ENCODE measurements at places on chromosomes 5 and 9.
A peak's percentile ranks its signal among the peaks of the same experiment; 100 is the strongest.

DNA sequence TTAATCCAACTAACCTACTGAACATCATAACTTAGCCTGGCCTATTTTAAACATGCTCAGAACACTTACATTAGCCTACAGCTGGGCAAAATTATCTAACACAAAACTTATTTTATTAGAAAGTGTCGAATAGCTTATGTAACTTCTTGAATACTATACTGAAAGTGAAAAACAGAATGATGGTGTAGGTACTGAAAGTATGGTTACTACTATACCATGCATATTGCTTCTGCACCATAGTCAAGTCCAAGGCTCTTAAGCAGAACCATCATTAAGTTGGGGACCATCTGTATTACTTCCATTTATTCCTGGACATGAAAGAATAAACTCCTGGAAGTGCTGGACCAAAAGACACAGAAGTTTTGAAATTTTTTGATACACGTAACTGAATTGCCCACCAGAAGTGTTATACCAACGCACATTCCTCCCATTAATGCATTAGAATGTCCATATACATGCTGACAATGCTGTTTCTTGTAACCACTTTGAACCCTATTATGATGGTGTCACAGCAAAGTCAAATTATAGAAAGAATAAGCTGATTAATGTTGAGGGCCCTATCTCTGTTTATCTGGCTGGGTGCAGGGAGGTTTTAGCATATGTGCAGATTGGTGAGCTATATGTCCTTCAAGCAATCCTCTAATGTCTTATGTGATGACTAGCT, 375.7 kb downstream of the ACTL7B start:
- no peak for DNase-seq

GRCh38 chr5:105872569-105873270, 1798.0 kb downstream of the EFNA5 start:
- DNase-seq = no peak

GRCh38 chr5:107169867-107170266, 500.9 kb downstream of the EFNA5 start:
- no peak for DNase-seq

DNA sequence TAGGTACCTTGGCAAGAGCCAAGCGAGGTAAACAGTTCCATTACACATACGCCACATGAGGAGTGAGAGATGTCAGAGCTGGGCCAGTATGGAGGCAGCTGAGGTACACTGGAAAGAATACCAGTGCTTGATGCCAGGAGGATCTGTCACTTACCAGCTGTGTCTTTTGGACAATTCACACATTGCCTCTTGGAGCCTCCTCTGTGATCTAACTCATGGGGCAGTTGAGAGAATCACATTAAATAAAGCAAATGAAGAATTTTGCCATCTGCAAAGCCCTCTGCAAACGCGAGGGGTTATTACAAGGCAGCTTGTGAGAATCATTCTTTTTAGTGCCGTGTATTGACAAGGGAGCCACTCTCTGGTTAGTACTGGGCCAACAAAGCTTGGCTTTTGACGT, 429.7 kb upstream of the KLF4 start:
- DNase-seq = no peak

GRCh38 chr5:127957183-127957582, 126.4 kb upstream of the SLC12A2 start:
- DNase-seq = no peak

GRCh38 chr5:67082941-67083340, 113.7 kb downstream of the CD180 start:
- DNase-seq = no peak

DNA sequence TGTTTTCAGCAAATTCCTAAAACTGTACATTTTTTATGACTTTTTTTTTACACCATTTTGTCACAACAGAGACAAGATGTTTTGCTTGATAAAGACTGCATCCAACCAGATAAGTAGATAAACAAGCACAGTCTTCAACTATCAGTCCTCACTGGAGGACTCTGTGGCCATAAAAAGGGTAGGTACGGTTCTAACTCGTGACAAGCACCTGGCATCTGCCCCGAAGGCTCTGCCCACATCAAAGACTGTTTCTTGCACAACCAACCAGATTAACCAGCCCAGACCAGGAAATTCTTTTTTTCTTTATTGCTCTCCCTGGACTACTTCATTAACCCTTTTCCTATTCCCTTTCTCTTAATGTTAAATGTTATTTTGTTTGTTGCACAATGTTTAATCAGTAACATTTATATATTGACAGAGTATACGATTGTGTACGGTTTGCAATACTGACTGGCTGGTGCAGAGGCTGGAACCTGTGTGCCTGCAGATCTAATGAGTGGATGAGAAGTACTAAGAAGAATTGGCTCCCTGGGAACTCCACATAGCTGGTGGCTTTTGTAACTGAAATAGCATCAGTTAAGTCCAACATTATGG, 74.1 kb downstream of the SERINC5 start:
- no peak for DNase-seq

DNA sequence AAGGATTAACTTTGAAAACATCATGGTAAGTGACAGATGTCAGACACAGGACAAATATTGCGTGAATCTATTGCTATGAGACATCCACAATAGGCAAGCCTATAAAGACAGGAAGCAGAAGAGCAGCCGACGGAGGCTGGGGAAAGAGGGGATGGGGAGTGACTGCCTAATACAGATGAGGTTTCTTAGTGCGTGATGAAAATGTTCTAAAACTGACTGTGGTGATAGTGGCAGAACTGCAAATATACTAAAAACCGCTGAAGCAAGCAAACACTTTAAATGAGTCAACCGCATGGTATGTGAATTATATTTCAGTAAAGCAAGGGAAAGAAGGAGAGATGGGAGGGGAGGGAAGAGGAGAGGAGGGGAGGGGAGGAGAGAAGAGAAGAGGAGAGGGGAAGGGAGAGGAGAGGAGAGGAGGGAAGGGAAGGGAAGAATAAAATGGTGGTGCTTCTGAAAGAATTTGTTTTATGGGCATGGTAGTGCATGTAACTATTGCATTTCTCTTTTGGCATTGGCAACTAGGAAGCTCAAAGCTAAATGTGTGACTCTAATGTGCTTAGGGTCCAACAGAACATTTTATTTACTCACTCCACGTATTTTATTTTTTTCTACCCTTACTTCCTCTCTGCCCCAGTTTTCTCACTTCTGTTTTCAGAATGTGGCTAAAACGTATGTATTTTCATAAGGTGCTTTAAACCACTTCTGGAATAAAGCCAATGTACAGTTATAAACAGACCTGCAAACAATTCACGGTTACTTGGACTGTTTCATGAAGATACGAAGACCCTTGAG, 21.3 kb downstream of the AKNA start:
- DNase-seq = no peak

DNA sequence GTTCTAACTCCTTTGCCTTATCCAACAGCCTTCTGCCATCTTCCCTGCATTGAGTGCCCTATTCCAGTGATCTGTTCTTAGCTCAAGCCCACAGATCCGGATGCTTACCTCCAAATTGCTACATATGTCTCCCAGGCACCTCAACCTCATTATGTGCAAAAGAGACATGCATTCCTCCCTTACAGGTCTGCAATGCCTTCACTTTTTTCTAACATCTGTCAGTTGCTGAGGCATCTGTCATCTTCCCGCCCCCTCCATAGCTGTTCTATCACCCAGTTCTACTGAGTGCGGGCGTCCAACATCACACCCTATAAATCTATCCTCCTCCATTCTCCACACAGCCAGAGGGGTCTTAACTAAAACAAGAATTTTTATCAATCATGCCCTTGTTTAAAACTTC, 20.1 kb downstream of the NMRK1 start:
- DNase-seq = no peak

- DNase-seq = peak; percentile 95
These were observed 9.3 kb downstream of the PRR7 start for GRCh38 chr5:177455661-177456590.

DNA sequence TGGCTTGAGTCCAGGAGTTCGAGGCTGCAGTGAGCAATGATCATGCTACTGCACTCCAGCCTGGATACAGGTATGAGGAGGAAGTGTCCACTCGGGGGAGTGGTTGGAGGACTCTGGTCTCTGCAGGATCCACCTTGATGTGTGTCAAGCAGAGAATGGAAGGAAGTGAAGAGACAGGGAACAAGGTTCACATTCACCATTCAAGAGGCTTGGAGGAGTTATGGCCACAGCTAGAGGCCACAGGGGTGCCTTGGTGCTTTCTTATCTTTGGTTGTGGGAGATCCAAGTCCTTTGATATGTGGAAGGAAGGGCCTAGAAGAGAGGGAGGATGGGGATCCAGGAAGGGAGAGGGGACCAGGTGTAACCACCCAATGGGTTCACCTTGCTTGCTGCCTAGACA, 5.4 kb upstream of the CERCAM start:
- DNase-seq = no peak

DNA sequence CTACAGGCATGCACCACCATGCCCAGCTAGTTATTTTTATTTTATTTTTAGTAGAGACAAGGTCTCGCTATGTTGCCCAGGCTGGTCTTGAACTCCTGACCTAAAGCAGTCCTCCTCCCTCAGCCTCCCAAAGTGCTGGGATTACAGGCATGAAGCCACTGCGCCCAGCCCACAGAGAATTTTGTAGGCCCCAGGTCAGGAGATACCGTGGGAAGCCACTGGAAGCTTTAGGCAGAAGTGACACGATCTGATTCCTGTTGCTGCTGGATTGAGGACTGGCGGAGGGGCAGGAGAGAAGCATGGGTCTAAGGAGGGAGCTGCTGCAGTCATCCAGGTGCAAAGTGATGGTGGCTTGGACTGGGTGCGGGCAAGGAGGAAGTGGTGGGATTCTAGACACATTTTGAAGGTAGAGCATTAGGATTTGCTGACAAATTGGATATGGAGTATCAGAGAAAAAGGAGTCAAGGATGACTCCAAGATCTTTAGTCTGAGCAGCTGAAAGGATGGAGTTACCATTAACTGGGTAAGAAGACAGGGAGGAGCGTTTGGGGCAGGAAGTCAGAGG, 20.7 kb downstream of the TCF7 start:
- DNase-seq = no peak

DNA sequence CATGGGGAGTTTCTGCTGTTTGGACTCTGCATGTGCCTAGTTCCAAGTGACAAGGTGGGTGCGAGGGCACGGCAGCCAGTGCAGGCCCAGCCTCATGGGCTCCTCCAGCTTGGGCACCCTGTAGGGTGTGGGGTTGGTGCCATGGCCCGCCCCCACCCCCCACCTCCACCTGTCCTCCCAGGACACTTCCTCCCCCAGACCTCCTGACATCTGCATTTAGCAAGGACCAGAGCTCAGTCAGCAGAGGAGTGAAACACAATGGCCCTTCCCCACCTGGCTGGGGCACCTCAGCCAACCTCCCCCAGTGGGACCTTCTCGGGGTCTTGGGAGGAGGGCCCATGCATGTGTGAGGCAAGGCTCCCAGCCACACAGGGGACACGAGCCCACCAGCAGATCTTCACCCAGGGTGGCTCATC, 1.9 kb upstream of the NKD2 start:
- no peak for DNase-seq

DNA sequence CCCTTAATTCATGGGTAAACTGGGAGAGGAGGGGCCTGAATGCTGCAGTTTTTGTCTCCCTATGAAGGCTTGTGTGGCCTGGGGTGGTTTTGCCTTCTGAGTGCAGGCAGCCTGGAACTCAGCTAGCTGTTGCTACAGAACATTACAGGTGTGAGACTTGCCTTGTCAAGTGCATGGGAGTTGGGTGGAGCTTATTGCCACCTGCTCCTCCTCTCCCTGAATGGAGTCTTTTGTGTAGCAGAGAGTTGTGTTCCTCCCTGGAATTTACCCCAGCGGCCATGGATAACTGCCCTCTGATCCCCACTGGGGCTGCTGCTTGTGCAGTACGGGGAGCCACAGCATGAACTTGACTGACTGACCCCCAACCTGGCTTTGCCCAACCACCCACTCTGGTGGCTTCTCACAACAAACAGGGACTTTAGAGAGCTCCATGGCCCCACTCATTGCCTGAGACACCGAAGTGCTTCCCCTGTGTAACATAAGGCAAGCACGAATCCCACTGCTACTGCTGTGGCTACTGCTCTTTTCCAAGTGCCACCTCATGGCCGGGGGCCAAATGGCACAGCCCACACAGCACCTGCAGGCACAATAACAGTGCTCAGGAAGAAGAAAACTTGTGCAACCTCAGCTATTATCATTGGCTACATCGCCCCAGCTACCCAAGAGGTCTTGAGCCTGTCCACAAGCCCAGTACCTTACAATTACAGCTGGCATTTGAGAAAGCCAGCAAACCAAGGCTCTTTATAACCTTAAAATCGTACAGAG, 942.9 kb downstream of the CDH18 start:
- DNase-seq = no peak

DNA sequence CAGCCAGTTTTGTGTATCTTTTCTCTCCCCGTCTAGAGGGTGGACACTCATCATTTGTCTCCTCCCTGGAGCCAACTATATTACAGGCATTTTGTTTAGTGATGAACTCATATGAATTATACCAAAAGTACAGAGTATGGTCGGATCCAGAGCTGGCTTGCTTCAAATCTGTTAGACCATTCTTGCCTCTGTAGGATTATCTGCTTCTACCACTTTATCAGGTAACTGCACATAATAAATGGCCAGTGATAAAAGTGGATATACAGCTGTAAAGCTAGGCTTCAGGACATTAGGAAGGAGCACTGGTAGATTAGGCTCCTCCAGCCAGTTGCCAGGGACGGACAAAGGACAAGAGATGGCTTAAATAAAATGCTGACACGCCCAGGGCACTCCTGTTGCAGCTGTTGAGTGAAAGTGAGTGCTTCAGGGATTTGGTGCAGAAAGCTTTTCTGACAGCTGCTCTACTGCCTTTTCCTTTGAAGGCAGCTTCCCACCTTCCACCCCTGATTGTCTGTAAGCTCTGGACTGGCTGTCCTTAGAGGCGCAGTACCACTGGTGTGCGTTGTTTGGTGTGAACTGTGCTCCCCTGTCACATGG, 259.2 kb downstream of the PDZD2 start:
- no peak for DNase-seq

GRCh38 chr5:112059579-112060135, 302.7 kb upstream of the NREP start:
- no peak for DNase-seq

- DNase-seq = no peak
These were observed 2.3 kb downstream of the POMT1 start for GRCh38 chr9:131505012-131505411.

GRCh38 chr5:99605904-99606303, 677.1 kb upstream of the CHD1 start:
- DNase-seq = no peak

DNA sequence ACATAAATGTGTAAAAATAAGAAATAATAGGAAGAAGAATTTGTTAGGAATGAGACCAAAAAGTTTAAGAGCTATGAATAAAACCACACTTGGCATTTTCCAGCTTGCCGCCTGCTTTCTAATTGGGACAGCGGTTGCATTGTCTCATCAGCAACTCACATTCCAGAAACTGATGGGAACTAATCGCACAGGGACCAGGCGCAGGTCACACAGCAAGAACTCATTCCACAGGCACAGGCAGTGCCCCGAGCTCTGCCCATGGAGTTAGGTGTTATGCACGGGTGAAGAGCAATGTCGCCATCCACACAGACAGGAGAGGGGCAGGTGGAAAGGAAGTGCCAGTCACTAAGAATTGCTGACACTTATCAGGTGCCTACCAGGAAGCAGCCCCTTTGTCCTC, 279.9 kb downstream of the NSG2 start:
- no peak for DNase-seq

Data from stimulated activated CD8-positive, alpha-beta memory T cell treated with anti-CD3 and anti-CD28 coated beads, Interleukin-4, amount 100 ng/mL, for 1 hour (primary cell).